ENCODE measurements at places on chromosomes 12 and 14.
A peak's percentile ranks its signal among the peaks of the same experiment; 100 is the strongest.

- peak; percentile 36 for DNase-seq
Measured at GRCh38 chr12:47988073-47989022, 15.9 kb downstream of the COL2A1 start.

DNA sequence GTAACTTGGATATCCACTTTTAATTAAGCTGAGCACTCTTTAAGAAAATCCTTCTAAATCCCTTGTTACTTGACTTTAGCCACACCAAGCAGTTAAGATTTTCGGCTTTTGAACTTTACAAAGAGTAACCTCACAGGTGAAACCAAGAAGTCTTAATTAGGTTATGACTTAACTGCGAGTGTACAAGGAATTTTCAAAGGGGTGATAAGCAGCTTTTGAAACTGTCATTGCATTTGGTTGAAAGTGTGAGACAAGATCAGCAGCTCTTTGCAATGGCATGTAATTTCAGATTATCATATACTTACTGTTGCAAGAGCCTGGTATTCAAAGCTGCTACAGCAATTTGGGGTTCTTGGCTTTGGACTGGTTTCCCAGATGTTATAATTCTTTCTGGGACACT, 137.5 kb downstream of the TMEM117 start:
- DNase-seq: no peak

GRCh38 chr12:74541074-74541473, 3.4 kb downstream of the ATXN7L3B start:
- DNase-seq: no peak

- no peak for DNase-seq
Measured at GRCh38 chr12:110661337-110661972, 27.5 kb downstream of the HVCN1 start.

DNA sequence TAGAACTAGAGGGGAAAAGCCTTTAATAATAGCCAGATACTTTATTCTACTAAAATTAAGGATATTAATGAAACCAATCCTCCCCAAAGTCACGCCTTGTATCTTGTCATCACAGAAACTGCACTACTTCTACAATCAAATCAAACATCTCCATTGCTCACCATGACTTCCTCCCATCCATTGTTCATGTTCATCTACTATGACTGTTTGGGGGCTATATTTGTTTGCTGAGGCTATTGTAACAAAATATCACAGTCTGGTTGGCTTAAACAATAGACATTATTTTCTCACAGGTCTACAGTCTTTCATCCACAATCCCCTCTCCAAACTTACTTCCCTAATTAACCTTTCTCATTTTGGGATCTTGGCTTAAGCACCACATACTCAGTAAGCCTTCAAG, 193.6 kb upstream of the FSCB start:
- DNase-seq: no peak

- DNase-seq: no peak
Measured at GRCh38 chr14:90402016-90402415, 5.2 kb downstream of the CALM1 start.

- DNase-seq: no peak
Measured at GRCh38 chr12:4866299-4866698, 43.4 kb upstream of the KCNA1 start.

DNA sequence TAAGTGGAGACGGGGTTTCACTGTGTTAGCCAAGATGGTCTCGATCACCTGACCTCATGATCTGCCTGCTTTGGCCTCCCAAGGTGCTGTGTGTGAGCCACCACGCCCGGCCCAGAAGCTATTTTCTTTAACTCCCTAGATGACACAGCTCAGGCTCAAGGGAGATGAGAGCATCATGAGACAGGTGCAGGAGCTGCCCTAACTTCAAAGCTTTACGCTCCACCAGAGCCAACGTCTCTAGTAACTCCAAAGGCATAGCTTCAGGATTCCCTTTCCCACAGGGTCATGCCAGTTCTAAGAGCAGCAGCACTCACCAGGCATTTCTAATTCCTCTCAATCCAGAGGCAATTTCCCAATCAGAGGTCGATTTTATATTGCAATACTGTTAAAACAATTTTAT, 21.0 kb downstream of the NDUFA12 start:
- no peak for DNase-seq

DNA sequence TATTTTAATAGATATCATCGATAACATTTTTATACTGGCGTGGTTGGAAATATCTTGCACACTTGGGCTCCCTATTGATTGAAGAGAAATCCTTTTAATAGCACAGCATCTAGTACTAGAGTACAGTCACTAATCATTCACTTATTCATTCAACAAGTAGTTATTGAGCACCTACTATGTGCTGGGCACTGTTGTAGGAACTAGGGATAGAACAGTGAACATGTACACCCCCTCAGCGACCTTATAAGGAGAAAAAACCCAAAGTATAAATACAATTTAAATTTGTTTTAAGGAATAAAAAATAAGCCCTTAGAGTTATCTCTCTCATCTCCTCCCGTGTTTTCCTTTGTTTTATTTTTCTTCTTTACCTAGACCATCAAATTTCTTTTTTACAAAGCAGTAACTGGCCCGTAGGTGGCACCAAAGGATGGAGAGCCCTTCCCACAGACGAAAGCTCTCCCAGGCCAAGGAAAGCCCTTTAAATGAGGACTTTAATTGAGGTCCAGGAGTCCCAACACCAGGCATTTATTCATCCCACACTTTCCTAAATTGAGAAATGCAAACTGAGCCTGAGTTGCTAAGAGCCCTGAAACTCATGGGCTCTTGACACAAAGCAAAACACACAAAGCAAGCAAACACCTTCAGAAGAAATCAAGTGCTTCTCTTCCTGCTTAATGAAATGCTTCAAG, 29.0 kb downstream of the PEBP1 start:
- DNase-seq: peak; percentile 54

DNA sequence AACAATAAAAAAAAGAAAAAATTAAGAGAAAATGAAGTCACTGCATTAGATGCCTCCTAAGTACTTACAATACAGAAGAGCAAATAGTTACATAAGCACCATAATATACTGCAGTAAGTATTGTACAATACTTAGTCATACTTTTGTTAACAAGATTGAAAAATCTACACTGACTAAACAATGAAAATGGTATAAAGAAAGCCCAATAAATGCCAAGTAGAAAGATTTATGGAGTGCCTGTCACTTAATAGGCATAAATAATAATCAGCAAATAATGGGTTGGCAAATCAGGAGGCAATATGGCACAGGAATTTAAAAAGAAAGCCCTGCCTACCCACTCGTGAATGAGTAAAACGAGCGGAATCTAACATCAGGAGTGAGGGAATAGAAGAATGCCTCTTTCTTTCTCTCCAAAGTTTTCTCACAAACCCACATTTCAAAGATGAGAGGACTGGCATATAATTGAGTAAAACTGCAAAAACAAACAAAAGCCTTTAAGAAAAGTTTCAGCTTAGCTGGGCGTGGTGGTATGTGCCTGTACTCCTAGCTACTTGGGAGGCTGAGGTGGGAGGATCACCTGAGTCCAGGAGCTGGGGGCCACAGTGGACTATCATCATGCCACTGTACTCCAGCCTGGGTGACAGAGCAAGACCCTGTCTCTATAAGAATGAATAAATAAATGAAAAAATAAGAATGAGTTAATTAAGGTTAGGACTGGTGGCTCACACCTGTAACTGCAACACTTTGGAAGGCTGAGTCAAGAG, 36.1 kb downstream of the CRY1 start:
- peak; percentile 35 for DNase-seq

DNA sequence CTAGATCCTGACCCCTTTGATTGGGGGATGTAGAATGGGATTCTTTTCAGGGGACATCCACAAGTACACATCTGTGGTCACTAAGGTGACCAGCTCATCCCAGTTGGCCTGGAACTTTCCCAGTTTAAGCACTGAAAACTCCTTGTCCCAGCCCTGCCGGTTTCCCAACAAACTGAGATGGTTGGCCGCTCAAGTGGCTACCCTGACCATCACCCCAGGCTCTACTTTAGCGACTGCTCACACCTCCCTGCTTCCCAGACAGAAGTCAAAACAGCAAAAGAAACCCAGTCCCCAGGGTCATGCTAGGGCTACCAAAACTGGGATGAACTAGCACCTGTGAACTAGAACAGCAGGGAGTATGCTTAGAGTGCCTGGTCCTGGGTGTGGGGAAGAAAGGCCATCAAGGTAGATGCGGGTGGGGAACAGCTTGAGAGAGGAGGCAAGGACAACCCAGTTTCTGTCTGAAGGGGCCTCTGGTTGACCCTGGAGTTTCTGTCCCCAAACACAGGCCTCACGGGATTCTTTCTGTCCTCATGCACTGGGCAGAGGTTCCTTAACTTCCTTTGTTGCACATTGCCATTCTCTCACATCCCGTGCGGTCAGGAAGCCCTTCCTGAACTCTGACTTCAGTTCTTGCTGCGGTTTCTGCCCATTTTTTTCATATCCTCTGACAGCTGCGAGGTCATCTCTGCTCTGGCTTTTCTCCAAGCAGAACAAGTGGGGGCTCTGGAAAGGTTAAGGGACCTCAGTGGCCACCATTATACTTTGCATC, 1.6 kb downstream of the LTB4R start:
- DNase-seq: no peak

DNA sequence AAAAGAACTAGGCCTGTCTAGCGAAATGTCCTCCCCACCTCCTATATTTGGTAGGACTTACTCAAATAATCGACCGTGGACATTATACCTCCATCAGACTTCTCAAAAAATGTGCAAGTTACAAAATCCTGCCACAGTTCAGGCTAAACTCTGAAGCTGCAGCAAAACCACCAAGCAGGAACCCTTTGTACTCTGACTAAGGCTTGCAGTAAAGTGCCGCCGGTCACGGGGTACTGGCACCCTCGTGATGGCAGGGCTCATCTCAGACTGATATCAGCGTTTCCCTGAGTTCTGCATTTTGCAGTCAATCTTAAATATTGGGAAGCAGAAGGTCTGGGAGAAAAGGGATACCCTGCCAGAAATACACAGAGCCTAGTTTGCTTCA, 17.1 kb downstream of the SLC11A2 start:
- DNase-seq: no peak

DNA sequence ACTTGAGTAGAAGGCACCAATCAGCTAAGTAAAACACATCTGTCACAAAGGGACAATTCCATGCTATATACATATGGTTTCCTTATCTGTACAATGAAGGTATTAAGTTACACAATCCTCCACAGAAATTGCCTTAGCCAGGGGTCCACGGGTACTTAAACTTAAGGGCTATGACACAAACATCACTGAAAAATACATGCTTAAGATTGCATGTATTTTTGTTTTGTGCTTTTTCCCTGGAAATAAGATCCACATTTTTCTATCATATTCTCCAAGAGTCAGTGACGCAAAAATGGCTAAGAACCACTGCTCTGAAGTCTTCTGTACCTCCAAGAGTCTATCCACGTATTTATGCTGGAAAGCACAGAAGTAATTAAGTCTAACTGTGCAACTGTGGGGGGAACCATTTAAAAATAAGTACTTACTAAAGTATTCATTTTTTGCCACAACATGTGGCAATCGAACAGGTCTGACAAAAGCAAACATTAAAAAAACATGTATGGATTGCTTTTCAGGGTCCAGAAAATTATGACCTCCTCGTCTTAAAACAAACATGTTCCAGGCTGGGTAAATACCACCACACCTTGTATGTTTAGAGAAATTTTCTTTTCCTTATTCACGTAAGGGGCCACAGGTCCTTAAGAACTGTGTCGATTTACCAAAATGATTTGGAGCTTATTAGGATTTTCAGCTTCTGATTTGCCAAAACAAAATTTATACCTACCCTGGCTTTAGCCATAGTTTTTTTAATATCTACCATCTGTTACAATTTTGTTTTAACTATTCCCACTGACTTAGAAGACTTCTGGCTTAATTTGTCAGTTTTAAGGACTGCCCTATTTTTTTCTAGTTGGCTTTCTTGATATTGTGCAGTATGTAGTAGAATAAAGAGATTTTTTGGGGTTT, 2.8 kb downstream of the SLC38A2 start:
- no peak for DNase-seq

DNA sequence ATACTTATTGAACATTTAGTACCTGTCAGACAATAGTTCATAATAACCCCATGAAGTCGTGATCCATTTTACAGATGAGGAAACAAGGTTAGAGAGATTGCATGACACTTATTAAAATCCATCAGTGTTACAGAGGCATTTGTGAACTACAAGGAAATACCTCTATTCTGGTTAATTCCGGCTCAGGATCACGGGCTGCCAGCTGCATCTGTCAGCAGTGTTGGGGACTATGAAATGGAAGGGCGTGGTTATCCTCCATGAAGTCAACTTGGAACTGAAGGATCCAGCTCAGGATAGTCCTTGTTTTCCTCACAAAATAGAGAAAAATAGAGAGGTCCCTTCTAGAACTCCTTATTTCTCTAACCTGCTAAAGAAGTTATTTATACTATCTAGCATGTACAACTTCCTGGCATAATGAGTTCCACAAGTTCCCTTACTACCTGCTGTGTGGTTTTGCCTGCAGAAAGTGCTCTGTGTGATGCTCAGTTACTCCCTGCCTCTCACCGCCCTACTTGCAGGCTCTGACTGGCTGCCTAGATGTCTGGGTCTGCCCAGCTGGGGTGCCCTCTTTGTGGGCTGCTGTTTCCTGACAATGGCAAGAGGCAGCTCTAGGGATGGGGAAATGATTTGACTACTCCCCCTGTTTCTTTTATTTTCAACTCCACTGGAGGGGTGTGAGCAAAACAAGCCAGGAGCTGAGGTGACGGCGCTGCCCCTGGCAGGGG, 36.8 kb downstream of the PLXNC1 start:
- no peak for DNase-seq

- DNase-seq: no peak
Measured at GRCh38 chr12:129868575-129868974, 35.2 kb downstream of the TMEM132D start.

GRCh38 chr14:67191768-67192290, 2.6 kb downstream of the GARIN2 start:
- no peak for DNase-seq

- no peak for DNase-seq
Measured at GRCh38 chr14:71264260-71264659, 357.0 kb downstream of the PCNX1 start.

- no peak for DNase-seq
Measured at GRCh38 chr14:90609376-90609775, 206.9 kb downstream of the TTC7B start.

DNA sequence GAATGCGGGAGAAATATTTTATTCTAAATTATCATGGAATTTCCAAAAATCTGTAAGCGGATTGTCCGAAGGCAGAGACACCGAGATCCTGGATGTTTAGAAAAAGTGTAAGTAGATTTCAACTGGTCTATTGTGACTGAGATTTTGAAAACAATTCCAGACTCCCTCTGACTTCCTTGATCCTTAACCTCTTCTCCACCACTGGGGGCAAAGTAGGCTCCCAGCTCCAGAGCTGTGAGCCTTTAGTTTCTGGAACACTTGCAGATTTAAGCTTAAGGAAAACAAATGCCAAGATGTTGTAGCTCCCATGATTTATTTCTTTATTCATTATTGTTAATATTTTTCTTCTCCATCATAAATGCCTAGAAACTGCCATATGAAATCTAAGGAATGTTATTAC, 1320.5 kb upstream of the SEL1L start:
- no peak for DNase-seq
